ENCODE measurements at places on chromosomes 1 and 21. TPM values are rescaled to one million over a fixed set of nuclear protein-coding genes. Genes with fewer than 3 reads are reported as not detected.

Gene TFF3
- total RNA-seq = 40.1 TPM

GRCh38 chr1:154253671-154254070 lies 18.8 kb upstream of the HAX1 start:
- DNase-seq = no peak

- no peak for DNase-seq
These were observed 42.9 kb upstream of the LRRN2 start for GRCh38 chr1:204728456-204728855.

Gene CASZ1
- 28.5 TPM for total RNA-seq

GRCh38 chr1:198480876-198481275 lies 59.6 kb downstream of the ATP6V1G3 start:
- DNase-seq = no peak

DNA sequence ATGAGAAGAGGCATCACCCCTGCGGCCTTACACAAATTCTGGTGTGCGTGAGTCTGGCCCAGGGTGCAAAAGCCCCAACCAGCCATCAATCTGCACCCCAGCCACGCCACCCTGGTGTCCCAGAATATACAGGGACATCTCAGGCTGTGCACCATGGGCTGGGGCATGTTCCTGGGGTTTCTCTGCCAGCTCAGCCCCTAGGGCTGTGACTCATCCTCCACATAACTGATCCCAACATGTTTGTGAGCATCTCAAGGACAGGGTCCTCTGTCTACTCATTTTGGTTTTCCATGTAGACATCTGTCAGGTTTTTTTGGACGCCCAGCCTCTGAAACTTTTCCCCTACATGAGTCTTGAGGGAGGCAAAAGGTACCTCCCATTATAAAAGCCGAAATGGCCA lies 511 bp downstream of the ZNF683 start:
- DNase-seq = no peak

Gene LEPROT
- 54.5 TPM for total RNA-seq

Gene FAM229A
- 17.3 TPM for total RNA-seq

Gene LENEP
- 0.84 TPM for total RNA-seq

Gene OR2G6
- total RNA-seq = not detected

DNA sequence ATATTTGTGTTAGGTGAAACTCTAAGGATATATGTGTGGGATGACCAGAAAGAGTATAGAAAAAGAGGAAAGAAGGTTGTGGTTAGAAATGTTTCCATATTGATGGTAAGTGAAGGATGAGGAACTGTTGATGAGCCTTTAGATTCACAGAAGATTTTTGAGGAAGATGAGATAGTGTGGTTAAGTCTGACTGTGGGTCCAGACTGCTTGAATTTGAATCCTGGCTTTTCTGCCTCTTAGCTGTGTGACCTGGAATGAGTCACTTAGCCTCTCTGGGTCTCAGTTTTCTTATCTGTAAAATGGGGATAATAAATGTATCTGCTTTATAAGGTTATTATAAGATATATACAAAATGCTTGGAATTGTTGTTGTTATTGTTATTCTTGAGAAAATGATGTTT lies 27.5 kb downstream of the RGL1 start:
- no peak for DNase-seq

- no peak for DNase-seq
These were observed 114.7 kb upstream of the IRF2BP2 start for GRCh38 chr1:234724516-234725176.

GRCh38 chr1:38746941-38747600 lies 112.5 kb downstream of the RRAGC start:
- no peak for DNase-seq

GRCh38 chr1:69081668-69082067 lies 486.1 kb upstream of the LRRC7 start:
- no peak for DNase-seq

GRCh38 chr1:183273300-183273699 lies 87.2 kb downstream of the LAMC2 start:
- no peak for DNase-seq

Gene STUM
- total RNA-seq = 0.55 TPM

Gene ITLN2
- total RNA-seq = 1.8 TPM

GRCh38 chr1:204516180-204516879 lies at the start of gene MDM4:
Gene MDM4 (plus strand): TSS chr1:204516406. CDS start chr1:204525519, 9,113 bp downstream.
- peak; percentile 81 for DNase-seq

- DNase-seq = no peak
These were observed 6.1 kb downstream of the C1orf167 start for GRCh38 chr1:11767922-11768704.

GRCh38 chr1:27353629-27354028 lies 11.8 kb downstream of the SYTL1 start:
- DNase-seq = no peak

Gene PATJ
- total RNA-seq = 126 TPM

DNA sequence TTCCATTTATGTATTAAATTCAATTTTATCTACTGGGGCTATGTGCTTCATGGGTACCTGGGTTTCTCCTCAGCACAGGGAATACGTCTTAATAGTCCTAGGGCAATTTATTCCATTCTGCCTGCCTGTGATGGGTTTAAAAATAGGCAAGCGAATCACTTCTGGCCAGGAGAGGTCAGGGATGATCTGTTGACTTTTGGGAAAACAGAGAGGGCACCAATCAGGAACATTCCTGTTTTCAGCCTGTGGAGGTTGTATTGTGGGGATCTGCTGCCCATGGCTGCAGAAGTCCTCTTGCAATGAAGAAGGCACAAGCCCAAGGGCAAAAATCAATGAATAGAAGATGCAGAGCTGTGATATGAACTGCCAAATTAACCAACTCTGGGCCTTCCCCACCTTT lies 303.1 kb downstream of the CTH start:
- no peak for DNase-seq

- DNase-seq = no peak
These were observed 44.9 kb downstream of the SSBP3 start for GRCh38 chr1:54361342-54361741.

DNA sequence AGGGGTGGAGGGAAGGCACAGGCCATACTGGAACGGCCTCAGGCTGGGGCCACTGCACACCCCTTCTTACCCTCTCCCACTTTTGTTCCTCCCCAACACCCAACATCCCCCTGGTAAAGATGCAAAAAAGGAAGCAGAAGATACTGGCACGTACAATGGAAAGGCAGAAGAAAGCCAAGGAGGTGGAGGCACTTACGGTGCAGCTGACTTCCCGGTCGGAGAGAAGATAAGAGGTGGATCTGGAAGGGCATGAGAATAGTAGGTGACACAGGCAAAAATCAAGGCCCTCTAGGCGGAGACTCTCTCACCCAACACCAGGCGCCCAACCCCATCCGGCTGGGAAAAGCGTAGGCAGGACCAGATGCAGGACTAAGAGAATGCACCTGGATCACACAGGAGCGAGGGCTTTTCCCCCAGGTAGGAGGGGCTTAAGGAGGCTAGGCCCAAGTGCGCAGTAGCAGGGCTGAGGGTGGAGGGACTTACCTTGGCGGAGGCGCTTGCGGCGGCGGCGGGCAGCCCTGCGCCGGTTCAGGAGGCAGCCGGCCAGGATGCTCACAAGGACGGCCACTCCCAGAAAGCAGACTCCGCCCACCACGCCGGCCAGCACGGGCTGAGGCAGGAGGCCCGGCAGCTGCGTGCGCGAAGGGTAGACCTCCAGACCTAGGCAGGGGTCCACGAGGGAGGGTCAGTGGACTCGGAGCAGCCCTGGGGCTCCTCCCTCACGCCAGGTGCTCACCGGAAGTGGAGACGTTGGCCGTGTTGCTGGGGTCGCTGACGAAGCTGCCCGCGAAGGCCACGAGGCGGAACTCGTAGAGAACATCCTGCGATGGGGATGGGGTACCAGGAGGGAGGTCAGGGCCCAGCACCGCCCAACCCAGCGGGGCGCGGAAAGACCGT lies 4.1 kb upstream of the TAGLN2 start:
- no peak for DNase-seq

Gene SELP
- total RNA-seq = not detected

- no peak for DNase-seq
These were observed 130.1 kb upstream of the MAP1LC3C start for GRCh38 chr1:242128951-242129502.

DNA sequence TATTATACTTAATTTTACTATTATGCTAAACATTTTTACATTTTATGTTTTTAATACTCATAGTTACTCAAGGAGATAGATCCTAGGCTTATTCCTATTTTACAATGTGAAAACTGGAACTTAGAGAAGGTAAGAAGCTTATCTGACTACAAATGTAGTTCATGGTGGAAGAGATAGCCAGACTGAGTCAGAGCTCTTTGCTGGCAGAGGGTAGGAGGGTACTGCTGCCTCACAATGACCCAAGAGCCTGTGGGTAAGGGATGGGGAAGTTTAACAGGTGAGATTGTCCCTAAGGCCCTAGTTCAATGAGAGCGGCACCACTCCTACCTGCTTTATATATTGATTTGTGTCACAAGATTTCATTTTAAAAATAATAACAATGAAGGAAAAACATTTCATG lies 34.1 kb upstream of the NEK7 start:
- DNase-seq = no peak

Gene PARS2
- total RNA-seq = 11.0 TPM
